ENCODE measurements at places on chromosomes 7 and 10.

DNA sequence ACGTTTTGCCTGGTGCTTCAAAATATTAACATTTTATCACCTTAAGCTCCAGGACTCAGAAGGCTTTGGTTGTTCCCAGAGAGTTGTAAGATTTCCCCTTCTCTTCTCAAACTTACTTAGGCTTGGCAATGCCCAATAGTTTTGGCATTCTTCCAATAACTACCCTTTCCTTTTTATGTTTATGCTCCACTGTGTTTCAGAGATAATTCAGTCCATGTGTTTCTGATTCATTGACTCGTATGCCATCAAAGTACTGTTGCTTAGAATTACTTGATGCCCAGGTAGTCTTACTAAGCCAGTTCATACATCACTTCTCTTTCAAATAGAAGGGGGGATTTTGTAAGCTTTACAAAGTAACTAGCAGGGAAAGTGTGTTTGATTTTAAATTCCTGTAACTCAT, 66.6 kb downstream of the AGMO start:
- no peak for DNase-seq

- no peak for DNase-seq
Observed at GRCh38 chr7:111242141-111242755, 151.3 kb downstream of the LRRN3 start.

GRCh38 chr7:20083781-20084180, 133.4 kb downstream of the MACC1 start:
- DNase-seq: peak; percentile 4

- peak; percentile 63 for DNase-seq
Observed at GRCh38 chr7:71633551-71634008, 501.6 kb downstream of the GALNT17 start.

- no peak for DNase-seq
Observed at GRCh38 chr7:84735011-84735410, 451.8 kb downstream of the SEMA3D start.

DNA sequence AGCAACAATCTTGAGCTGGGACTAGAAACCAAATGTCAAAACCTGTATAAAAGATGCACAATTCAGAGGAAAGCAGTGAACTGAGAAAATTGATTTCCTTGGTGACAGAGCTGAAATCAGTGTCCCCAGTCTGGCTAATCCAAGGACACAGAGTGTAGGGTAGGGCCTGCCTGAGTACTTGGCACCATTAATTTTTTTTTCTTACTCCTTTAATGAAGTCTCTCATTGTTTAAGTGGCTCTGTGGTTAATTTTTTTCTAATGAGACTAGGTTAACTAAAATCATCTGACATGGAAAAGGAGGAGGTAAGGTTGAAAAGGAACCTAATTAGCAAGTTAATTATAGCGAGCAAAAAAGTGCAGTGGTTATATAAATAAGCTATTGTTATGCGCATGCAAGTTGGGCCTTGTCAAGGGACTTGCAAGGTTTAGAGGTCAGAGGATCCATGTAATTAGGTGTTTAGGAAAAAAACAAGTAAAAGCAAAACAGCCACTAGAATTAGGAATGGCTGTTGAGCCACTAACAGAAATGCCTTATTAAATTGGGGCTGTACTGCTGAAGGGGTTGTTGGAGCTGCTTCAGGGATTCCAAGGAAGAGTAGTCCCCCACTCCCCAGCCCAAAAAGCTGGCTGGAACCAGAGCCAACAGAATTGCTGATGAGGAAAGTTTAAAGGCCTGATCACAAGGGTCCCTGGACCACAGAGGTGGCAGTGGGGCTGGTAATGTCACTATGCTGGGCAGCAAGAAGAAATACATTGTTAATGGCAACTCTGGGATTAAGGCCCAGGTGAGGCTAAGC, 58.9 kb upstream of the STRIP2 start:
- no peak for DNase-seq

DNA sequence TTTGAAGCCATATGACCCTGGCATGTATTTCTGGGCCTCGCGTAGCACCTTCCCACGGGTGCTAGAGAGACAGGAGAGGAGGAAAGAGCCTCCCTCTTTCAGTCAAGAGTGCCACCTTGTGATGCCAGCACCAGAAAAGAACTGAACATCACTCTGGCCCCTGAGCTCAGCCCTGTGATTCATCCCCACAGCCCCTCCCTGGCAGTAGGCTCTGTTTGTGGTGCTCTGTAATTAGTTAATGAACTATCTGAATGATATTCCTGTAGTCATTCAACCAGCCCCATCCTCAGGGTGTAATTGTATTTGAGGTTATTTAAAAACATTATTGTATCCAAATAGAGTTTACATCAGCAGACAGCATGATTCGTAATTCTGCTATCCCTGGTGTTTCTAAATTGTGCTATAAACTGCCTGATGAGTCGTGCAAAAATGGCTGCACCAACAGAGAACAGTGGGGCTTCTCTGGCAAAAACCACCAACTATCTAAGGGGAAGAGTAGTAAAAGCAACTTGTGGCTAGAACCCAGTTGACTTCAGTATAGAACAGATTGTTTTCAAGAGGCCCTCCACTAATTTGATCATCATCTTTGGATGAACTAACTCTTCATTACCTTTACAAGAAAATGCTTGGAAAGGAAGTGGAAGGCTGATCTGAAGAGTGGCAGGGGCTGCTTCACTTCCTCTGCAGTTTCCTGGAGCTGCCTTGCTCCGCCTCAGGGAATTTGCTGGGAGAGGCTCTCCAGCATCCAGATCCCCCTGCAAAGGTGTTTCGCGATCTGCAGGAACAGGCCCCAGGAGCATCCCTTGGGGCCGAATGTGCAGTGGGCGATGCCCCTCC, 23.7 kb upstream of the TIAL1 start:
- no peak for DNase-seq

GRCh38 chr10:100477970-100478369, 15.2 kb downstream of the WNT8B start:
- DNase-seq: no peak

DNA sequence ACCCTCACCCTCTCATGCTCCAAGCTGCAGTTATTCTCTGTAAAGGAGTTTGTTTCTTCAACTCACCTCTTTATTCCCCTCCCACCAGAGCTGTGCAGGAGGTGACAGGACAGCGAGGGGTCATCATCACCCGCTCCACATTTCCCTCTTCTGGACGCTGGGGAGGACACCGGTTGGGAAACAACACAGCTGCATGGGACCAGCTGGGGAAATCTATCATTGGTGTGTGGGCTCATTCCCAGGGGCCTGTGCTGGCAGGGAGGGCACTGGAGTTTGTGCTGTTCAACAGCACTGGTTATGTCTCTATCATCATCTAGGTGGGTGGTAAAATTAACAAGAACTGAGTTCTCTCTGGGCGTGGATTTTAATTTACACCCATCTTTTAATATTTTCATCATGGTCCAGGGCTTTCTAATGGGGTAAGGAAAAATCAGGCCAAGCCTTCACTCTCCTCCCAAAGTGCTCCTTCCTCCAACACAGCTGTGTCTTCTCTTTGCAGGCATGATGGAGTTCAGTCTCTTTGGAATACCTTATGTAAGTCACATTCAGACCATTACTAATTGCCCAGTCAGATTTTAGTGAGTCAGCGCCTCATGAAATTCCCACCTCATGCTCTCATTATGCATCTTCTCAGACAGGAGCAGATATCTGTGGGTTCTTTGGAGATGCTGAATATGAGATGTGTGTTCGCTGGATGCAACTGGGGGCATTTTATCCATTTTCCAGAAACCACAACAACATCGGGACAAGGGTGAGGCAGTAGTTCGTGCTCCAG, 61.6 kb downstream of the PRSS58 start:
- no peak for DNase-seq

- no peak for DNase-seq
Observed at GRCh38 chr10:70981171-70981836, 92.9 kb upstream of the PCBD1 start.

GRCh38 chr10:104325436-104326435, 12.5 kb downstream of the ITPRIP start:
- no peak for DNase-seq

- no peak for DNase-seq
Observed at GRCh38 chr10:113047605-113047962, 97.5 kb downstream of the TCF7L2 start.

DNA sequence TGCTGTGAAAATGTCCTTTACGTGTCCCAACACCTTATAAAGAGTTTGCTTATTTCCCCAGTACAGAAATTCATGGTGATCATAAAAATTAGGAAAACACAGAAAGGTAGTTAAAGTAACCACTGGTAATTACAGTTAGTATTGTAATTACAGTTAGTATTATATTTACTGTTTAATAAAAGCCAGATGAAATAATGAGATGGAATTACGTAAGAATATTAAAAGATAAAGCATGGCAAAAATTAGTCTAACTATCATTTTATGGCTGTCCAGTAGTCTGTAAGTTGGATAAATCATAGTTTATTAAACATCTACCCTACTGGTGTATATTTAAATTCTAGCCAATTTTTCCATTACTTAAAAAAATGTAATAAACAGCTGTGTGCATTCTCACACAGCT, 638.8 kb downstream of the ACTR3B start:
- DNase-seq: no peak

DNA sequence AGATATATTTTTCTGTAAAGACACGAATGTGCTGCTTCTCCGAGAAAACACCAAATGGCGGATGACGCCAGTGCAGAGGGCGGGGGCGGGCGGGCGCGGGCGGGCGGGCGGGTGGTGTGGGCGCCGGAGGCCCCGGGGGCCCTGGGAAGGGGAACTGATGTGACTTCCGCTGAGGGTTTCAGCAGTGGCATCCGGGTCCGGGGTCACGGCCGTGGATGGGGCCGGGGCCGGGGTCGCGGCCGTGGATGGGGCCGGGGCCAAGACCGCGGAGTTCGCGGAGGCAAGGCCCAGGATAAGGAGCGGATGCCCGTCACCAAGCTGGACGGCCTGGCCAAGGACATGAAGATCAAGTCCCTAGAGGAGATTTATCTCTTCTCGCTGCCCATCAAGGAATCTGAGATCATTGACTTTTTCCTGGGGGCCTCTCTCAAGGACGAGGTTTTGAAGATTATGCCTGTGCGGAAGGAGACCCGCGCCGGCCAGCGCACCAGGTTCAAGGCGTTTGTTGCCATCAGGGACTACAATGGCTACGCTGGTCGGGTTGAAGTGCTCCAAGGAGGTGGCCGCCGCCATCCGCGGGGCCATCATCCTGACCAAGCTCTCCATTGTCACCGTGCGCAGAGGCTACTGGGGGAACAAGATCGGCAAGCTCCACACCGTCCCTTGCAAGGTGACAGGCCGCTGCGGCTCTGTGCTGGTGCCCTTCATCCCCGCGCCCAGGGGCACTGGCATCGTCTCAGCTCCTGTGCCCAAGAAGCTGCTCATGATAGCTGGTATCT, 20.3 kb upstream of the IGF2BP3 start:
- DNase-seq: no peak

- DNase-seq: no peak
Observed at GRCh38 chr7:103714376-103714927, 268.4 kb upstream of the SLC26A5 start.

GRCh38 chr7:96734343-96734742, 24.7 kb upstream of the SEM1 start:
- no peak for DNase-seq

GRCh38 chr7:117274951-117275350, 47.9 kb downstream of the WNT2 start:
- DNase-seq: no peak

- DNase-seq: no peak
Observed at GRCh38 chr10:108582888-108583287, 1340.4 kb downstream of the XPNPEP1 start.

- no peak for DNase-seq
Observed at GRCh38 chr7:154832557-154833138, 170.3 kb downstream of the PAXIP1 start.

All from keratinocyte (primary cell).